Heart left ventricle (tissue), 16 donors: ENCODE measurements at places on chromosomes 3 and 15. TPM values are rescaled to one million over a fixed set of nuclear protein-coding genes. Genes with fewer than 3 reads are reported as not detected.

DNA sequence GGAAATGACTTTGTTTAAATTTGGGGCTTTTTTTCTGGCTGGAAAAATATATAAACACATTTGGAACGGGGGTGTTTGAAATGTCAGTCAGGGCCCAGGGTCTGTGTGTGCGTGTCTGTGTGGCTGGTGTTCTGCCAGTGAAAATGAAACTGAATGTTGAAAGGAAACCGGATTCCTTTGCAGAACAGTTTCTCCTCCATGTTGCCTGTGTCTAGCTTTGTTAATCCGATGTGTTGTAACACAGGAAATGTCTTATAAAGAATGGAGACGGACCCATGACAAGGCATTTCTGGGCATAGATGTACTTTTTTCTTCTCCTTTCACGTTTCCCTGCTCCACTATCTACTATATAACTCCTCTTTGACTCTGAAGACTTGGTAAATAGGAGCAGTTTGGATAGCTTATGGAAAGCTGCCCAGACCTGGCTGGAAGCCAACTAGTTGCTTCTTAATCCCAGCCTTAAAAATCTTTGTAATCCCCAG is 2.8 kb downstream of the SQOR start:
- no peaks in the 10 kb centered on the region for H3K27me3 ChIP-seq
- peak overlapping the region; percentile 15 for H3K4me3 ChIP-seq
- H3K27ac ChIP-seq: peak overlapping the region; percentile 60
- peak; percentile 59 for DNase-seq
- peaks cover 76% of the 10 kb centered on the region for H3K4me1 ChIP-seq
- no peaks in the 10 kb centered on the region for H3K36me3 ChIP-seq

- H3K27me3 ChIP-seq: no peaks in the 10 kb centered on the region
- H3K27ac ChIP-seq: no peak overlapping the region
- peaks cover 5% of the 10 kb centered on the region for H3K4me1 ChIP-seq
- H3K4me3 ChIP-seq: no peak overlapping the region
- peaks cover 77% of the 10 kb centered on the region for H3K36me3 ChIP-seq
- no peak for DNase-seq
Measured at GRCh38 chr3:48960841-48961413, 29.1 kb upstream of the P4HTM start.

Gene LYZL4
- total RNA-seq: not detected

Gene TNK2
- total RNA-seq: 59.7 TPM

Gene FHIT
- 12.1 TPM for total RNA-seq

DNA sequence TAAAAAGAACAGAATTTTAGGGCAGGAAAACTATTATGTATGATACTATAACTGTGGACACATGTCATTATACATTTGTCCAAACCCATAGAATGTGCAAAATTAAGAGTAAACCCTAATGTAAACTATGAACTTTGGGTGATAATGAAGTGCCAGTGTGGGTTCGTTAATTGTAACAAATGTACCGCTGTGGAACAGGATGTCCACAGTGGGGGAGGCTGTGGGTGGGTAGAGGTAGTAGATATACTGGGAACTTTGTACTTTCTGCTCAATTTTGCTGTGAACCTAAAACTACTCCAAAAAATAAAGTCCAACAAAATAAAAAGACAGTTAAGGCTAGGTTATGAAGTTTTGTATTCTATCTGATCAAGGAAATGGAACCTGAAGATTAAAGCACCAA is 24.8 kb downstream of the CD96 start:
- no peak for DNase-seq
- H3K4me1 ChIP-seq: no peaks in the 10 kb centered on the region
- no peaks in the 10 kb centered on the region for H3K36me3 ChIP-seq
- no peak overlapping the region for H3K4me3 ChIP-seq
- no peak overlapping the region for H3K27ac ChIP-seq

GRCh38 chr15:90665288-90666134 is 51.6 kb upstream of the BLM start:
- H3K27ac ChIP-seq: peak overlapping the region; percentile 89
- no peaks in the 10 kb centered on the region for H3K27me3 ChIP-seq

- H3K4me3 ChIP-seq: peak overlapping the region; percentile 26
- no peaks in the 10 kb centered on the region for H3K36me3 ChIP-seq
- no peaks in the 10 kb centered on the region for H3K27me3 ChIP-seq
Measured at GRCh38 chr3:53269888-53270880, 14.4 kb upstream of the TKT start.

Gene SPATA12
- total RNA-seq: not detected

- H3K4me3 ChIP-seq: no peak overlapping the region
- no peak overlapping the region for H3K27ac ChIP-seq
- DNase-seq: no peak
- peaks cover 50% of the 10 kb centered on the region for H3K27me3 ChIP-seq
Measured at GRCh38 chr3:137760341-137761098, 3.6 kb upstream of the SOX14 start.

DNA sequence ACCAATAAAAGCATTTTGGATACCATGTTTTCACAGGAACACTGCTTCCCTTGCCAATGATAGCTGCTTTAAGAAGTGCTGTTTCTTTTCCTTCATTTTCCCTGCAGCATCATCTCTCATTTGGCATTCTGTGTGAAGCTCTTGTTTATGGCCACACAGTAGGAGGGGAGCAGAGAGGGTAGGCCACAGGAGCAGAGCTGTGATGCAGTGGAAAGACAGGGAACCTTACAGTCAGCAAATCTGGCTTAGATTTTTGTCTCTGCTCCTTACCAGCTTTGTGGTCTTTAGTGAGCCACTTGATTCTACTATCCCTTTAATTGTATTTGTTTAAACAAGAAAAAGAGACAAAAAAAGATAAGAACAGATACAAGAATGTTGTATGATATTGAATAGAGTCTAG is 138.7 kb downstream of the RPL22L1 start:
- no peaks in the 10 kb centered on the region for H3K27me3 ChIP-seq
- no peaks in the 10 kb centered on the region for H3K4me1 ChIP-seq
- H3K27ac ChIP-seq: no peak overlapping the region
- DNase-seq: no peak
- H3K36me3 ChIP-seq: no peaks in the 10 kb centered on the region
- no peak overlapping the region for H3K4me3 ChIP-seq

Gene GOLGA6B
- not detected for total RNA-seq

- DNase-seq: no peak
- no peaks in the 10 kb centered on the region for H3K27me3 ChIP-seq
- no peak overlapping the region for H3K4me3 ChIP-seq
- H3K36me3 ChIP-seq: no peaks in the 10 kb centered on the region
- H3K4me1 ChIP-seq: peaks cover 17% of the 10 kb centered on the region
Measured at GRCh38 chr3:128545120-128545752, 52.2 kb upstream of the GATA2 start.

DNA sequence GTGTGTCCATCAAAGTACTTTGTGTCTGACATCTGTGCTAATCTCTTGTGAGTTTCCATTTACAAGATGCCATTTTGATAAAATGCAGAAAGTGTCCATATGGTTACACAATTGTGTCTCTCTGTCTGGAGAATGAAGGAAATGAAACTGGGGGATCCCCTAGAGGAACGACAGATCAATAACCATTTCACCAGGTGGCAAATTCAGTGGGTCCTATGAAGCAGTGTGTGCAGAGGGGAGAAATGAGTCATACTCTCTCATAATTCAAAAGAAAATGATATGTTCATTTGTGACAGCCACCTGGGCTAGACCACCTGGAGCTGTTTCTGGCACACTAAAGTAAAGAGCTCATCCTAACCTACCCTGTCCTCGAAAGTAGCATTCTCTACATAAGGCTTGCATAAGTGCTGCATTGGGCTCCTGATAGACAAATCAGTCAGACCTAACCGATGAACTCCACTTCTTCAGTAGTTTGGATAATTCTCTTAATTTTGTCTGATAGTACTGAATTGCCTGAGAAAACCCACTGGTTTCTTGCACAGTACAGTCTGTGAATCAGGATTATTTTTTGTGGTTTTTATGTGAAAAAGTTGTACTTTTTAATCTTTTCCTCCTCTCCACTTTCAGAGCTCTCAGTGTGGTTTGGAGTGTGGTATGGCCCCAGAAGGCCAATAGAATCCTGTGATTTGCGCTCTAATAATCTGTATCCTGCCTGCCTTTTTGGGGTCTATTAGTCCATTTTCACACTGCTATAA is 10.3 kb upstream of the CD47 start:
- no peak for DNase-seq
- H3K27me3 ChIP-seq: no peaks in the 10 kb centered on the region
- H3K27ac ChIP-seq: no peak overlapping the region
- H3K36me3 ChIP-seq: no peaks in the 10 kb centered on the region

DNA sequence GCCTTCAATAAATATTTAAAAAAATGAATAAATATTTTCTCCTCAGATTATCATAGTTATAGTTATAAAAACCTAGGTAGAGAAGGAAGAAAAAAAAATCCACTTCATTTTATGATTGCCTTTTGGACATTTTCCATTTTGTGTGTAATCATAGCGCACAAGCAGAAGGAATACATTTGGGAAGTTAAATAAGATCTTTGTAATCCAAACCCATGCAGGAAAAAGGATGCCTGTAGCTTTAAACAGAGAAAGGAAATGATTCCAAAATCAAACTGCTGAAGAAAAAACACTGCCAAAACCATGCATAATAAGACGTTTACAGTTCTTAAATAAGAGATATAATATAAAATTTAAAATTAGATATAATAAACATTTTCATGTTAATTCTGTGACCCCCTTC is 7.4 kb upstream of the CCDC54 start:
- DNase-seq: no peak
- no peaks in the 10 kb centered on the region for H3K36me3 ChIP-seq
- peaks cover 7% of the 10 kb centered on the region for H3K4me1 ChIP-seq
- no peak overlapping the region for H3K27ac ChIP-seq

Gene HTR3E
- not detected for total RNA-seq

Gene ALDH1A2
- 6.0 TPM for total RNA-seq

GRCh38 chr3:53044371-53044710 is 1.5 kb downstream of the SFMBT1 start:
- peaks cover 20% of the 10 kb centered on the region for H3K4me1 ChIP-seq
- H3K4me3 ChIP-seq: peak overlapping the region; percentile 65
- DNase-seq: no peak
- H3K36me3 ChIP-seq: no peaks in the 10 kb centered on the region
- H3K27me3 ChIP-seq: no peaks in the 10 kb centered on the region

Gene DGKG
- total RNA-seq: 40.8 TPM

Gene HYAL3
- total RNA-seq: 1.6 TPM

Gene KNL1
- total RNA-seq: 0.91 TPM

GRCh38 chr3:53222183-53222901 is 33.5 kb downstream of the TKT start:
- no peaks in the 10 kb centered on the region for H3K4me1 ChIP-seq
- peaks cover 38% of the 10 kb centered on the region for H3K36me3 ChIP-seq
- H3K4me3 ChIP-seq: no peak overlapping the region

DNA sequence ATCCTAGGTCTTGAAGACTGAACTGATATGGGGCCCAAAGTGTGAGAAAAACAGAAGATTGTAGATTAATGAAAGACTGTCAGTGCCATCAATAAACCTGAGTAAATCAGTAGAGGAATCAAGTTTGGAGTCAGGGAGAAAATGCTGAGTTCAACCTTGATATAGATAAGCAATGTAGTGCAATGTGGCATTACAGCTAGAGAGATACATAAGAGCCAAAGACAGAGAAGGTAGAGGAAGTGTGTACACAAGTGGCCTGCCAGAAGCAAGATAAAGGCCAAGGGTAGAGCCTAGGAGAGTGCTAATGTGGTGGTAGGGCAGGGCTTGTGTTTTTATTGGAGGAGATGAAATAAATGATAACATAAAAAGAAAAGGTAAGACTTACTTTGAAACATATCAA is 26.0 kb upstream of the EID1 start:
- no peak overlapping the region for H3K4me3 ChIP-seq
- no peaks in the 10 kb centered on the region for H3K36me3 ChIP-seq
- no peak overlapping the region for H3K27ac ChIP-seq
- DNase-seq: no peak
- no peaks in the 10 kb centered on the region for H3K27me3 ChIP-seq
- H3K4me1 ChIP-seq: no peaks in the 10 kb centered on the region

Gene CELSR3
- total RNA-seq: 0.19 TPM
